LoVo (cell line): ENCODE measurements at places on chromosomes 12 and 14.

DNA sequence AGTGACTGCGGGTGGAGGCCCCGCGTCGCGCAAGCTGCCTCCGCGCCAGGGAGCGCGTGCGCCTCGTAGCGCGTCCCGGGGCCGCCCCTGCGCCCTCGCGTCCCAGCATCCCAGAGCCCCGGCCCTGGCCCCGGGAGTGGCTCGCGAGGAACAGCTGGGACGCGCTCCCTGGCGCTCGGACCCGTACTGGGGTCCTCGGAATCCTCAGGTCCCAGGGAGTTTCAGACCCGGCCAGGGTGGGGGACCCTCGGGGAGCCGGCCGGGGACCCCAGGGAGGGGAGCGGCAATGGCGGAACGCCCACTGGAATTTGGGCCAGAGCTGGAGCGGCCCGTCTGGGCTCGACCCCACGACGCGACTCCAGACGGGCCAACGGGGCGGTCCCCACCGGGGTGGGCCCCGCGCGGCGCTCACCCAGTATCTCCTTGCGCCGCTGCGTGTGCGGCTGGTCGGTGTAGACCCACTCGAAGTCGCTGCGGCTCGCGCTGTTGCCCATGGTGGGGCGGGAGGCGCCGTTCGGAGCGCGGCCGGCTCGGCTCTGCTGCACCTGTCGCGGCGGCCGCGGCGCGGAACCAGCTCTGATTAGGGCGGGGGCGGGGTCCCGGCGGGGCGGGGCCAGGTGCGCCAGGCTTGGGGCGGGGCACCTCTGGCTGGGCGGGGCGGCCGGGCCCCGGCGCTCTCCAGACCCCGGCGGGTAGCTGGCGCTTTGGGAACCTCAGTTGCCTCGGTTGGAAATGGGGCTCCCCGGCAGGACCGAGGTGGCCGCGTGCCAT is at the start of gene DEGS2:
DEGS2 (minus strand) TSS at position 552 of the 771 bp plus-strand sequence; CDS start at position 494, 58 bp downstream.
- peak; percentile 58 for DNase-seq

- DNase-seq, result no peak
Measured at GRCh38 chr14:23877111-23877510, 76.5 kb upstream of the DHRS4 start.

- DNase-seq, result no peak
Measured at GRCh38 chr14:99425272-99425681, 55.4 kb downstream of the SETD3 start.

GRCh38 chr14:85451421-85451820 is 78.5 kb upstream of the FLRT2 start:
- DNase-seq, result no peak

DNA sequence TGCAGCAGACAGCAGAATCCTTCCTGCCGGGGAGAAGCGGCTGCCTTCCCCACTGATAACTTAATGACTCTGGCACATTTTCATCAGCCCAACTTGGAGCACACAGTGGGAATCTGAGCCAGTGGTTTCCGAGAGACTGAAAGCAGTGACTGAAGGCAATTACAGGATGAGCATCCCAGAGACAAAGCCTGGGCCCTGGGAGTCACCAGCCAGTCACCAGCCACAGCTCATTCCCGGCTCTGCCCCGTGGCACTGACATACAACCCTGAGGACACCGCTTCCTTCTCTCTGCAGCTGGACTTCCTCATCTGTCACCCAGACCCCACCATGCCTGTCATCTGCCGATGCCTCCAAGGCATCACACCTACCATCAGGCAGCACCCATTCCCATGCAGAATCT is 192.3 kb downstream of the DPF3 start:
- no peak for DNase-seq

- no peak for DNase-seq
Measured at GRCh38 chr14:95326987-95327386, 7.3 kb upstream of the CLMN start.

DNA sequence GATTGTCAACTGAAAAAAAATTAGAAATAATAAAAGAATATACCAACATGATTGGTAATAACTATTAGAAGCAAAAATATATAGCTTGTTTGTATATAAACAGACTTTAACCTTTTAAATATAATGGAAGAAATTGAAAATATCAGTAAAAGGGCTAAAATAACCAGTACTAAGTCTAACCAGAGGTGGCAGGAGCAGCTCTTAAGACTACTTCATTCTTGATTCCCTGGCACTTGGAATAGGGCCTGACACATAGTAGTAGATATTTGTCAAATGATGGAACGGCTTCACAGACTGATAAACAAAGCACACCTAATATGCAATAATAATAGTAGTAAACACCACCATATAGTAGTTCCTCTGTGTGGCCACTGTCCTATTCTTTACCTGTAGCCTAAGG is 9.4 kb downstream of the TMEM63C start:
- DNase-seq, result no peak

DNA sequence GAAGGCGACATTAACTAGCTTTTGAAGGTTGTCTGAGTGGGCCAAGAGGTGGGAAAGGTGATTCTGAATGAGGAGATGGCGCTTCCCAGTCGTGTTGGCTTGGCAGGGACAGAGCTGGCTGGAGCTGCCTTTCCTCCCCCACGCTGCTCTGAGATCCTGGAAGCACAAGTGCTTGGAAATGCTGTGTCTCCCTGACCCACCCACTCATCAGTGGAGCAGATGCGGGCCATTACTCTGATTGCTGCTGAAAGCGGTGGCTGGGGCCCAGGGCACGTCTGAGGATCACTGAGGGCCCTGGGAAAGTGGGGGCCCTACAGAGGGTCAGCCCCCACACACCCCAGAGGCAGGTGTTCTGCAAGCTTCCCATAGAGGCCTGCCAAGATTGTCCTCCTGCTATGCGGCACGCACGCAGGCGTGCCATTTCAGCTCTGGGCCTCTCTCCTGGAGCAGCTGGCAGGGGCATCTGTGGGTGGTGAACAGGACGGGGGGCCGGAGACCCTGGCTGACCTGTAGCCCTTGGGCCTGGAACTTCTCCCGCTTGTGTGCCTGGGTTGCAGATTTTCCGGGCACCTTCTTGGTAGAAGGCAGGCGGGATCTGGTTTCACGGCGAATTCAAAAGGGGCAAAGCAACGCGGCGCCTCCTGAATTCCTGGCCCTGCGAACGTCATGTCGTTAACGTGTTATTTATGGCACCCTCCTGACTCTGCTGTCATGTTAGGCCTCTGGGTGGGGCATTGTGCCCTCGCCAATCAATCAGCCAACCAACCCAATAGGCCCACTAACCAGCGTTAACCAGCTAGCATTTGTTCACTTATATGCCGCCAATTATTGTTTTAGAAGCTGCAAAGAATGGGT is 133.8 kb upstream of the TBX3 start:
- no peak for DNase-seq

- no peak for DNase-seq
Measured at GRCh38 chr14:91396013-91396660, 21.5 kb downstream of the CCDC88C start.

DNA sequence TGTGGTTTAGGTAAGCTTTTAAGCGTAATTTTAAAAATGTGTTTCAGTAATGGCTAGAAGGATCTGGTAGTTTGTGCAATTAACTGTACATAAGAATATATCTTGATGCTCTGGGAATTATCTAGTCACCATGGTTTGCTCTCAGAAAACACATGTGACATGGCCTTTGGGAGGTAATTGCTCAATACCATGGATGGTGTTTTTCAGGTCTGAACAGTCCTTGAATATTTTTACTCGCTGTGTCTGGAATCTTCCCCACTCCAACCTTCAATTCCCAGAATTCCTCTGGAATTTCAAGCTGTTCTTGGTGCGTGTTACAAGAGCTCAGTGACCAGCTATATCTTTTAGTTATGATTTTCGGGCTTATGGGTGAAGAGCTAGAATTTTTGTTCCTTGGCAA is 85.3 kb downstream of the DAAM1 start:
- no peak for DNase-seq

DNA sequence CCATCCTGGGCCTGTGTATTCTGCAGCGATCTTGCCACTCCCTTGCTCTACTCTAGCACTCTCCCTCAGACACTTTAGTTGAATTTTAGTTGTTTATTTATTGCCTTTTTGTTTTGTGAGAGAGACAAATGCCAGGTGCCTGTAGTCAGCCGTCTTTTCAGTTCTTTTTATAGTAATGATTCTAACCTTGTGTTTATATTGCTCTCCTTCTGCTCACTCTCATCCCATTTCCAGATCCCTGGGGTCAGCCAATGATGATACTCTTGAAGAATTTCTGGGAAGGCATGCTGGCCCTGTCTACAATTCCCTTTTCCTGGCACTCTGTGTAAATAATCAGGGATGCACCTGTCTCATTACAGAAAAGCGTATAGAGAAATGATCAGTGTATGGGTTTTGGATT is 334.1 kb upstream of the MIS18BP1 start:
- no peak for DNase-seq

- no peak for DNase-seq
Measured at GRCh38 chr12:68326716-68327115, 5.4 kb downstream of the MDM1 start.

- peak; percentile 67 for DNase-seq
Measured at GRCh38 chr12:120710031-120710804, at the start of gene UNC119B. TSS of gene UNC119B (plus strand) at chr12:120710458. CDS start at chr12:120710475, 17 bp downstream.

DNA sequence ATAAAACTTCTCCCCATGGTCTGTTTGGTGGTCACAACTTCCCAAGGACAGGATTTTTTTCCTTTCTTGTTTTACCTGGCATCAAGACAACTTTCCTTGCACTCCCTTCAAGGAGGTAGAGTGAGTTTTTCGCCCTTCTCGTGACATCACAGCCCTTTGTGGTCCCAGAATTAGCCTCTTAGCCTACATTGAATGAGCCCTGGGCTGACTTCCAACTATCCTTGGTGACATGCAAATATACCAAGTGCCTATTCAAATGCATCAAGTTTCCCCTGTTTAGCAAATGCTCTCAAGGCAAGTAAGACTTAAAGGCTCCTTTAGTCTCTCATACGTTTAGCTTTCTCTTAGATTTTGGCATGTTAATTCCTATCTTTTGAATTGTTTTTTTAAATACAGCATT is 36.6 kb downstream of the TC2N start:
- peak; percentile 41 for DNase-seq

DNA sequence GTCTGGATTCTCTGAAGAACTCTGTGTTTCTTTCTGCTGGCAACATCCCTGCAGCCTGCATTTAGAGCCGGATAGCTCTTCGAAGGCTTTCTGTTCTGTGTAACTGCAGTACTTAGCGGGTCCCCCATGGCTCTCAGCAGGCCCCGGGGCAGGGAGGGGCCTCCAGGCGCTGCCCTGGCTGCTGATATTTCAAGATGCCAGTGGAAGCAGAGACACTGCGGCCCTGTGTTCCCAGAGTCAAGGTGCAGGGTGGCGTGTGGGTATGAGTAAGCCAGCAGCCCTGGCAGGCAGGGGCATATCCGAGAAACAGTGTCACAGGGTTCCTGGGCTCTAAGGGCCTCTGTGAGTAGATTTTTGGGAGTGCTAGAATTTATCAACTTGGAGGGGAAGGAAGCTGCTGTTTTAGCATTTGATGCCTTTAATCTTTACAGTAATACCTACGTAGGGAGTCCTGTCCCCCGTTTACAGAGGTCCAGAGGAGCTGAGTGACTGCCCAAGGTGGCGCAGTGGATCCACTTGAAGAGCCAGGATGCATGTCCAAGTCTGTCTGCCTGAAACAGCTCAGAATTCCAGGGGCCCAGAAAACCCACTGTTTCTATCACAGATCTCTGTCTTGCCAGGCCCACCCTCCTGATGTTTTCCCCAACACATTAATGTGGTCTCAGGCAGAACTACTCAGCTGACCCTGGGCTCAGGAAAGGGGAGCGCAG is 16.2 kb downstream of the ESRRB start:
- no peak for DNase-seq

DNA sequence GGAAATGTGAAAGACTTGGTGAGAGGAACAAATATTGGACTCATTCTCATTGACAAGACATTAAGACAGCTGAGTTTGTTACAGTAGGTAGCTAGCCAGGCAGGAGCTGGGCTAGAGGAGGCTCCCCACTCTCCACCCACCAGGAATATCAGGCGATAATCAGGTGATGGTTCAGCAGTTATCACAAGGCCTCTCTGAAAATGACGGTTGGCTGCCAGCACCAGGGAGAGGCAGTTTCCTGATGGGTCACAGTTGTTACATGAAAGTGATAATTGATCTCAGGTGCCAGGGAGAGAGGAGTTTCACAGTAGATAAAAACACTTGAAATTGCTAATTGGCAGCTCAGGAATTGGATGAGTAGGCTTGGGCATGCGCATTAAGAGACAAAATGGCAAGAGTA is 116.5 kb downstream of the TMTC2 start:
- DNase-seq, result no peak

DNA sequence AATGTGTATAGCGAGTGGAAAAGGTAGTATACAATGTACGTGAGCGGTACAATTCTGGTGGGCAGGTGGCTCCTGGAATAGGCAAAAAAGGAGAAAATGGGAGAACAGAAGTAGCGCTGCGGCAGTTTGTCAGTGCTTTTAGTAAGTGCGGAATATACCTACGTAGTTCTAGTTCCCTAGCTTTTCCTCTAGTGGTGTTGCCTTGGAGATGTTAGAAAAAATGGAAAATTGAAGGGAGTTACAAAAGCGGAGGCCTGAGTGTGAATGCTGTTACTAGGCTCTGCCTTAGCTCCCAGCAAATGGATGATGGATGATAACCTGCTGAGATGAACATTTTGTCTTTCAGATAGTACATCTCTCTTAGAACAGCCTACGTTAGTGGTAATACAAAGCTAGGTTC is 1.1 kb downstream of the TTC8 start:
- DNase-seq, result no peak

DNA sequence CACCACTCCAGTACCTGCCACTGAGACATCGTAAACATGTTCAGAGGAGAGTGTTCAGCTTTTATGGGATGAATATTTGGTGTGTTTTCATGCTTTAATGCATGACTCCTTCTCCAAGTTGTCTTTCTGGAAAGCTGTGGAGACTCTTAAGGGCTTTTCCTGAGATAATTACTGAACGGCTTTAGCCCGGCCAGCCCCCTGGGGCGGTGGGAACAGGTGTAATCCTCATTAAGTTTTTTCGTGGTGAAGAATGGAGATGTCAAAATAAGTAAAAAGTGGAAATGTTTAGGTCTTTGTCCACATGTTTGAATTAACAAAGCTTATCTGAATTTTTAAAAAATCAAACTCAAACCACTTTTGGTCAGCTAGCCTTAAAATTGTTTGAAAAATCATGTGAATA is 1.5 kb downstream of the SYNE2 start:
- no peak for DNase-seq

DNA sequence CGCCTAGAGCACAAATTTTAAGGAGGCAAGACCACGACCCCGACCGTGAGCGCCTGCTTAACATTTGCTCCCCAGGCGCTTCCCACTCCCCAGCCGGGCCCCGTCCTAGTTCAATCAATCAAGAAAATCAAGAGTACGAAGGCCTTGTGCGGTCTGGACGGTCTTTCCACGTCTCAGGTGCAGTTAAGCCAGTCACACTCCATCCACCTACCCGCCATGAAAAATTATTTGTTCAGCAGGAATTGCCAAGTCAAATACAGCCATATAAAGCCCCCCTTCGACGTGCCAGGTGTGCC is 603 bp upstream of the LRR1 start:
- no peak for DNase-seq

DNA sequence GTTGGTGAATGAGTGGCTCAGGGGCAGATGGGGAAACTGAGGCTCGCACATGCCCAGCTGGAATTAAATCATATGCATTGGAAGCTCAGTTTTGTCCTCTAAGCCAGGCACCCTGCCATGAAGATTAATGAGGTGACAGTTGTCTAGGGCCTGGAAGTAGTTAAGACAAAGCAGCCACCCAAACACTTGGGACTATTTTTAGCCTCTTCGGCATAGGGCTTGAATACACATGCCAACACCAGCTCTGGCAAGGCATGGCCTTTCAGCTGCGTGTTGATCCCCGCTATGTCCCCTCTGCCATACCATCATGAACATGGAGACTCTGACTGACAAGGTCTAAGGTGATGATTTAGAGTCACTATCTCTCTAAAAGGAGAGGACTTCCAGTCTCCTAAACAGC is 250.2 kb downstream of the KSR2 start:
- DNase-seq, result no peak

- DNase-seq, result no peak
Measured at GRCh38 chr12:2666411-2666810, 128.4 kb upstream of the FKBP4 start.
